ENCODE measurements at places on chromosomes 12 and 14.

- DNase-seq = peak; percentile 37
Observed at GRCh38 chr12:132886529-132887477, 602 bp downstream of the CHFR start.

DNA sequence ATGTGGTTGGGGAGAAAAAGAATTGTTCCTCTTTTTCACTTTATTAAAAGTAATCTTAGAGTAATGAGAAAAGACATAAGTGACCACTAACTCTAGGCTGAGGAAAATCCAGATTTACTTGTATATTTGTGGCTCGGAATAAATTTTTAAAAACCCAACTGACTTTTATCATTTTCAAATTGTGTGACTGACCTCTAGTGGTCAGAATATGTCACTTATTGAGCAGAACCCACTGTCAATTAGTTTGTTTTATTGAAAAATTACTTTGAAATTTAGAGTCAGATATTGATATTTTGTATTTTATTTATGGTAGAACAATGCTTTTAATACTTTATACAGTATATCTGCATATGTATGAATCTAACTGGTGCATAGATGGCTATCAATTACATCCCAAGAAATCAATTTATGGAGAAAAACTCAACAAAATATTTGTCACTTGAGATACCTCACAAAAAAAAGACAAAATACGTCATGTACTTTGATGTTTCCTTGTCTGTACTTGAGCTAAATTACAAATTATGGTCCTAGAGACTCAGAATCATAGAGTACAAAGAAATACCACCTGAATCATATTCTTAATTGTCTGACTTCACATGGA lies 229.4 kb downstream of the CNTN1 start:
- no peak for DNase-seq

GRCh38 chr12:113949321-113950305 lies 16.5 kb downstream of the RBM19 start:
- DNase-seq = no peak

DNA sequence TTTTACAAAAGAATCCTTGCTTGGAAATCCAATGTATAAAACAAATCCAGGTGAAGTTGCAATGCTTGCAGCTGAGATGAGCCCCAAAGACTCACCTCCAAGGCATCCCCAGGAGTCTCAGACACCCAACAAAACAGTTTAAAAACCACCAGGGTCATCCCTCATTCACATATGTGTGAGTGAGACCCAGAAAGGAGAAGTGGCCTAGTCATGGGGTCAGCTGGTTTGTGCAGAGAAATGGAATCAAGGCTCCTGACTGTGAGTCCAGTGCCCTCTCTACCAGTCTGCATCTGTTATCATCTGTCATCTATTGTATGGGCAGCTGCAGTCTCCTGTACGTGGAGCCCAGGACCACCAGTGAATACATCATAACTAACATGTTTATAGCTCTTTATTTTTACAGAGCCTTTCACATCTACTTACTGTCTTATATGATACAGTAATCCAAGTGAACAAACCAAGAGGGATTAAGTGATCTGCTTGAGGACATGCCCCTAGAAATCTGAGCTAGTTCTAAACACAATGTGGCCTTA lies 27.1 kb downstream of the PLEKHG7 start:
- no peak for DNase-seq

GRCh38 chr12:95623554-95624170 lies 72.4 kb upstream of the USP44 start:
- DNase-seq = peak; percentile 59

DNA sequence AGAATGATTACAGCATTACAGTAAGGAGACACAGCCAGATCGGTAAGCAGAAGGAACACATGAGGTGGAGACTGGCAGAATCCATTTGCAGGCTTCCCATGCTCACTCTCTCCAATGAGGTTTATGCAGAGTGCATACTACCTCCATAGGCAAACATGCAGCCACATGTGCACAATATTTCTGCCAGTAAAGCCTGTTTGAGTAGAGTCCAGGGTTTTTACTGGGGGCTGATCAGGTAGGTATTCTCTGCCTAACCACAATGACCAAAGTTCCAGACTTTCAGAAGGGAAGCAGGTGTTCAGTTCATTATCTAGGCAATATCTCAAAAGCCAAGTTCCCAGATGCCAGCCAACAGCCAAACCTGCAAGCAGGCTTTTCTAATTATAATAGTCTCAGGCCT lies 31.1 kb downstream of the INTS13 start:
- no peak for DNase-seq

DNA sequence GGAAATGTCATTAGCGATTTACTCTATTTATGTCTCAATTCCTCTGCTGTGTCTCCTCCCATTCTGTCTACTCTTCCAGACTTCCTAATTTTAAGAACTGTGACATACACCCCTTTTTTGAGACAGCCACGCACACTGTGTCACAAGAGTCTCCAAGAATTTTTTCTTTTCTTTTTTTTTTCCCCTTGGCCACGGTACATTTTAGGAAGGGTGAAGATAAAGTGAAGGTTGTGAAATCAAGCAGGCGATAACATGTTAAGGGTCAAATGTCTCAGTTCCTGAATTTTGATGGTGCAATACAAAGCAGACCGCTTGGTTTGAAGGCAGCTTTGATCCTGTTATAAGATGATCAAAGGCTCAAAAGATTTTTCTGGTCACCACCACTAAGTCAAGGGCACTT lies 4.3 kb downstream of the OLR1 start:
- DNase-seq = no peak

GRCh38 chr14:38134416-38135030 lies 73.2 kb upstream of the SSTR1 start:
- no peak for DNase-seq

DNA sequence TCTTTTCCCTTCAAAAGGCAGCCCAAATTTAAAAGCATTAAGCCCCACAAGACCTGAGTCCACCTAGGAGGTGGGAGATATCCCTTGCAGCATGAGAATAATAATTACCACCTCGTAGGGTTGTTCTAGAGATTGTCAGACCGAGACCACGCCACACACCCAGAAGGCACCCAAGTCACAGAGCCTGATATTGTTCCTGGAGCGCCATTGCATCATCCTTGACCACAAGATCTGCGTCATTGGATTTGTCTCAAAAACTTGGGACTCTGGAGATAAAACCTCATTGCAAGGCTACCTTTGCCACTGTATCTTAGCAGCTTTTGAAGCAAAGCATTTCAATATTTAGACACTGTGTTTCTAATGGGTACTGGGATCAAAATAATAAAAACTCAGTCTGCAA lies 29.4 kb upstream of the PPP2R5C start:
- DNase-seq = no peak

DNA sequence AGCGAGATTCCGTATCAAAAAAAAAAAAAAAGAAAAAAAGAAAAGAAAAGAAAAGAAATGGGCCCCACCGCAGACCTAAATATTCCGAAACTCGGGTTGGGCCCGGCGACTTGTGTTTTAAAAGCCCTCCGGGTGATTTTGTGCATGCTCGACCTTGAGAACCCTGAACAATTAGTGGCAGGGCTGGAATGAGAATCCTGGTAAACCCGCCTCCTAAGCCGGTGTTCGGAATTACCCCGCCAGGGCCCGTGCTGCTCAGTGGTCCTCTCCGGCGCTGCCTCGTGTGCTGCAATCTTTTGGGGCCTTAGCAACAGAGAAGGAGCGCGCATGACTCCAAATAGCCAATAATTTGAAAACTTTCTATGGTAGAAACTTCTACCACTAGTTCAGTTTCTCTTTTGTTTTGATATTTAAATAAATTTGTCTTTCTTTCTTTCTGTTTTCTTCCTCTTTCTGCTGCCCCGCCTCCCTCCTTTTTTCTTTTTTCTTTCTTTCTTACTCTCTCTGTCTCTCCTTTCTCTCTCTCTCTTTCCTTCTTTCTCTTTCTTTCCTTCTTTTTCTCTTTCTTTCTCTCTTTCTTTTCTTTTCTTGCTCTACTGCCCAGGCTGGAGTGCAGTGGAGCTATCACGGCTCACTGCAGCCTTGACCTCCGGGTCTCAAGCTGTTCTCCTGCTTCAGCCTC lies 1.5 kb upstream of the GALNT6 start:
- DNase-seq = peak; percentile 56

Measured in activated CD4-positive, alpha-beta T cell treated with anti-CD3 and anti-CD28 coated beads for 36 hours (primary cell).